Progenitor cell of endocrine pancreas (in vitro differentiated cells): ENCODE measurements at places on chromosomes 11 and 22.
A peak's percentile ranks its signal among the peaks of the same experiment; 100 is the strongest.

DNA sequence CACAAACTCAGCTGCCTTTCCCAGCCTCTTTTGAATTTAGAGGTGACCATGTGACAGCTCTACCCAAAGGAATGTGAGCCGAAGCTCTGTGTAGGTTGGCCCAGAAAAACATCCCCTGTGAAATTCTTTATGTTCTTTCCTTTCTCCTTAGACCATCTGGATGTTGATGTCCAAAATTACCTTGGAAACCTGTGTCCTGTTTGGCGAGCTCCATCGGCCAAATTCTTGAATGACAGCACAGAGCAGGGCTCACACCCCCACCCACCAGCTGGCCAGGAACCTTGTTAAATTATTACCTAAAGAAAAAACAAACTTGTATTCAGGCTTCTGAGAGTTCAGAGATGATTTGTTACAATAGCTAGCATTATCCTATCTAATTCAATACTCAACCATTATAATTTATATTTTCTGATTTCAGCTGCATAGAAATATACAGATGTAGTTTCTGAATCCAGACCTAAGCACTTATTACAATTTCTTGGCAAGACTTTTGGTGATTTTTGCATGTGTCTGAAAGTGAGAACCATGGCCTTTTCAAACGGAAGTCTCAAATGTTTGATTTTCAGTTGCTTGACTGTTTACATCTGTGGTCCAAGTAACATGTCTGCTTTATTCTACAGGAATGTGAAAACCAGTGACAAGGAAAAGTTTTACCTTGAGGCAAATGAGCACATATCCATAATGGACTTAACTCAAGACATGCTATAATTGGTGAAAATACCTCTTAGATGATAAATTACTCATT lies 554.2 kb downstream of the NTM start:
- no peak overlapping the region for H3K4me3 ChIP-seq
- no peak for DNase-seq
- H3K36me3 ChIP-seq = no peaks in the 10 kb centered on the region
- H3K27ac ChIP-seq = no peak overlapping the region
- peaks cover 23% of the 10 kb centered on the region for H3K4me1 ChIP-seq
- peaks cover 6% of the 10 kb centered on the region for H3K27me3 ChIP-seq

DNA sequence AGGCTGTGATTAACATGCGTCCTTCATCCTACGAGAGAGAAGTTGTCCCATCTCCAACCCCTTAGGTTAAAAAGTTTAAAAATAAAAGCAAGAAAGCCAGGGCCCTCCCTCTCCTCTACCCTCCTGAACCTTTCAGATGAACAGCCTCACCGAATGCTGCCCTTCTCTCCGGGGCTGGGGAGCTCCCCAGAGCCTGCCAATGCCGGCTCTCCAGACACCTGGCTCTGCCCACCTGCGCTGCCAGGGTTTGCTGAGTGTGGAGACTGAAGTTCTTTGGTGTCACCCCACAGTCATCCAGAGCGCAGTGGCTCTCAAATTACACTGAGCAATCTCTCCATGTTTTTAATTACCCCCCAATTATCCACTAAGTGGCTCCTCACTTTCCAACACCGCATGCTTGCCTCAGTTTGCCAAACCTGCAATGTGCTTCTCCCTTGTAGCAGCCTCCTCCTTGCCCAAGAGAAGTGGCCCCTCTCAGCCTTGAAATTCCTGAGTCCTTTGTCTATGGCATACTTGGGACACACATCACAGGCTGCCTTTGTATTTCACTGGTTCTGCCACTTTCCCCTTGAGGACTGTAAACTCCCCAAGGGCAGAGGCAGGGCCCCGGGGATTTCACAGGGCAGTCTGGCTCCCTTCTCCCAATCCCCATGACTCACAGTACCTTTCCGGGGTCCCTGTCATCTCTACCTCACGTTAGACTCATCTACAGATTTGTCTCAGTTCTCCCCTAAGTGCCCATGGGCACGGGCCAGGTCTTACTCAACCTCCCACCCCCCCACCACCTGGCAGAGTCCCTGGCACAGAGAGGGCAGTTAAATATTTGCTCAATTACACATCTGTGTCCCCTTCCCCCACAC lies 2.0 kb downstream of the MYH9 start:
- H3K36me3 ChIP-seq = peaks cover 7% of the 10 kb centered on the region
- H3K27me3 ChIP-seq = no peaks in the 10 kb centered on the region
- H3K4me3 ChIP-seq = peak overlapping the region; percentile 90
- no peak for DNase-seq
- H3K27ac ChIP-seq = peak overlapping the region; percentile 99
- peaks cover 26% of the 10 kb centered on the region for H3K4me1 ChIP-seq

GRCh38 chr11:5500393-5500801 lies 9.4 kb downstream of the UBQLN3 start:
- no peak overlapping the region for H3K4me3 ChIP-seq
- H3K27ac ChIP-seq = no peak overlapping the region
- H3K27me3 ChIP-seq = no peaks in the 10 kb centered on the region

DNA sequence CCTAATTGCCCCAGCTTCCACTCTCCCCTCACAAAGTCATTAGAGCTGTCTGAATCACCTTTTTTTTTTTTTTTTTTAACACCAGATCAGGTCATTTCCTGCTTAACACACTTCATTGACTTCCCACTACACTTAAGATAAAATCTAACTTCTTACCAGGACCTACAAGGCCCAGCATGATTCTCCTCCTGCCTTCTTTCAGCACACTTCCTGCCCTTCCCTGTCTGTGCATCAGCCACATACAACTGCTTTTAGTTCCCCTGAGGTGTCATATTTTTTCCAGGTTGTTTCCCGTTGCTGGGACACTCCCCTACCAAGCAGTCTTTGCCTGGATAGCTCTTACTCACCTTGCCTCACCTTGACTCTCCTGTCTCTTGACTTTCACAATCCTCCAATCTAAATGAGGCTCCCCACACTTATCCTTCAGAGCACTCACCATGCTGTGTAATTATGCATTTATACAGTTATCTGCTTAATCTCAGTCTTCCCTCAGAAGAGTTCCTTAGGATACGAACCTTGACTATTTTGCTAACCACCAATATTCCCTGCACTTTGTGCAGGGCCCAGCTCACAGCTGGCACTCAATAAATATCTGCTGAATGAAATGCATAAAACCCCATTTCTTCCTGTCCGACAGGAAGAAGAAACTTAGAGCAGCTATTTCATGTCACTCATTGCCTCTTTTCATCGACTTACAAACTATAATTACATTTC lies 96.6 kb upstream of the AKIP1 start:
- no peaks in the 10 kb centered on the region for H3K27me3 ChIP-seq
- peaks cover 18% of the 10 kb centered on the region for H3K4me1 ChIP-seq
- no peak for DNase-seq
- H3K36me3 ChIP-seq = no peaks in the 10 kb centered on the region

DNA sequence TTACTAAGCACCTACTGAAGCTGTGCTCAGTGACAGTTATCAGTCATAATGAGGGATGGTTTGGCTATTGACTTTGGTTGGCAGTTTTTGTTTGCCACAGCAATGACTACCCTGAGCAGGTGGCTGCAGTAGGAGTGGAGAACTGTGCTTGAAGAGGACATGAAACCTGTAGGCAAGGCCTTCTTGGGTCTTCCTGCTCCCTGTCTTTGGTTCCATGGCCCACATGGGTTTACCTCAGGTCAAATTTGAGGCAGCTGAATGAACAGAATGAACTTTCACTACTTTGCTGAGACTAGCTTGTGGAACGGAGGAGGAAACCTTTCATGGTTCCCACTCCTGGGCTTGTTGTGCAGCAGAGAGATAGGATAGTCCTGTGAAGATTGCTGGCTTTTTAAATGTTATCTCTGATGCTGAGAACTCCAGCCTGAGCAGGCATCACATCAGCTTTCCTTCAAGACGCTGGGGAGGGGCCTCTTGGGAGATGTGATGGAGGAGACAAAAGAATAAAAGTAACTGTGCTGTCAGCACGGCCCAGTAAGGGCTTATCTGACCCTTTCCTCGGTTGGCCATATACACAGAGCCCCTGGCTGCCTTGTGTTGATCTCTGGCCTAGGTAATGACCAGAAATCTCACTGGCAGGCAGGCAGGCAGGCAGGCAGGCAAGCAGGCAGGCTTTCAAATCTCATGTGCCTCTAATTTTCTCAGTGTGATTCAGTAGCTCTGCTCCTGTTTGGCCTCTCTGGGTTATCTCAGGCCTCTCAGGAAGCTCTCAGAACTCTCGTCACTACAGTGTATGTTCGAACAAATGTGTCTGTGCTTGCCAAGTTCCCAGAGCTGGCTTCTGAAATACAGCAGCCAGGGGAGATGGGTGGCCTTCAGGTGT lies 12.0 kb downstream of the STIM1 start:
- no peak for DNase-seq
- H3K36me3 ChIP-seq = no peaks in the 10 kb centered on the region
- H3K27me3 ChIP-seq = no peaks in the 10 kb centered on the region
- H3K4me1 ChIP-seq = peaks cover 33% of the 10 kb centered on the region
- H3K4me3 ChIP-seq = no peak overlapping the region
- H3K27ac ChIP-seq = peak overlapping the region; percentile 91

- peaks cover 4% of the 10 kb centered on the region for H3K4me1 ChIP-seq
- no peak overlapping the region for H3K27ac ChIP-seq
- no peaks in the 10 kb centered on the region for H3K36me3 ChIP-seq
- DNase-seq = no peak
- H3K27me3 ChIP-seq = no peaks in the 10 kb centered on the region
Measured at GRCh38 chr11:90241414-90241813, 18.6 kb upstream of the CHORDC1 start.

GRCh38 chr11:80031014-80031600 lies 590.3 kb upstream of the TENM4 start:
- H3K36me3 ChIP-seq = no peaks in the 10 kb centered on the region
- peak overlapping the region; percentile 26 for H3K27ac ChIP-seq
- DNase-seq = no peak
- H3K27me3 ChIP-seq = no peaks in the 10 kb centered on the region
- peaks cover 28% of the 10 kb centered on the region for H3K4me1 ChIP-seq

DNA sequence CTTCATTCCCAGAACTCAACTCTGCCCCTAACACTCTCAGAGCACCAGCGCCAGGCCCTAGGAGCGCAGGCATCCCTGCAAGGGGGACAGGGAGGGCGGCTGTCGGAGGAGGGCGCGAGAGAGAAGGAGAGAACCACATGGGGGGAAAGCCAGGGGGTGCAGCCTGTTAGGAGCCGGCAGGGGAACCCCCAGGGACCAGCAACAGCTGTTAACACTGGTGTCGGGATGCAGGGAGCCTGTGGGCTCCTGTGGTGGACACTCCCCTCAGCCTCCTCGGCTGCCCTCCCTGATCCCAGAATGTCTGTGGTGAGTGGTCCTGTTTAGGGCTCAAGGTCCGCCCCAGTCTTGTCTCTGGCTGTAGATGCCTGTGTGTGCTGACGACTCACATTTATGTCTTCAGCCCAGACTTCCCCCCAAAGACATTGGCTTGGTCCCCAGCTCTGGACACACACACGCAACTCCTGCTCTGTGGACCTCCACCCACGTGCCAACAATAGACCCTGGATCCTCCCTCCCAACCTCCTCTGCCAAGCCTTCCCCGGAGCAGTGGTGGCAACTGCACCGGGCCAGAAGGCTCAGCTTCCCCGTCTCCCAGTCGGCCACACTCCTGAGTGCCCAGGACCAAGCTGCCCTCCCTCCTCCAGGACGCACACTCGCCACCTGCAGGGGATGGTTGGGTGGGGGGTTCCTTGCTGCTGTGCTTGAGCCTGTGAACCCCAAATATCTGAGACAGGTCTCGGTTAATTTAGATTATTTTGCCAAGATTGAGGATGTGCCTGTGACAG lies 817 bp upstream of the IFITM5 start:
- H3K27me3 ChIP-seq = peaks cover 13% of the 10 kb centered on the region
- H3K36me3 ChIP-seq = no peaks in the 10 kb centered on the region
- peaks cover 12% of the 10 kb centered on the region for H3K4me1 ChIP-seq
- no peak overlapping the region for H3K4me3 ChIP-seq
- no peak for DNase-seq

DNA sequence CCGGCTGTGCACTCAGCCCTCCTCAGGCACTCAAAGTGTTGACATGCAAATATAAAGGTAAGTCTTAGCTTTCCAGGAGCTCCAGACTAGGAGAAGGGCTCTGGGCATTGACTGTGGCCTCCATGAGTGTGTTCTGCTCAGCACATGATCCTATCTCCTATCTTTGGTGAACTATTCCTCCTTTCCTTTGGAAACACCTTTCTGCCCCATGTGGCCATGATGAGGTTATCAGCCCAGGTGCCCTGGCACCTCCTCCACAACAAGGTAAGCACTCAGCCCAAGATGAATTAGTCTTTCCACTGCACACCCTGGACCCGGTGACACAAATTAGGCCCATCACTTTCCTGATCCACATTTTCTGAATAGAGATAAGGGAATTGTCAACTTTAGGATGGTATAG lies 37.9 kb upstream of the LMO1 start:
- no peaks in the 10 kb centered on the region for H3K4me1 ChIP-seq
- peaks cover 1% of the 10 kb centered on the region for H3K36me3 ChIP-seq
- peaks cover 3% of the 10 kb centered on the region for H3K27me3 ChIP-seq
- DNase-seq = no peak

GRCh38 chr11:126394036-126394435 lies 38.5 kb downstream of the ST3GAL4 start:
- no peak overlapping the region for H3K27ac ChIP-seq
- no peaks in the 10 kb centered on the region for H3K36me3 ChIP-seq
- DNase-seq = no peak
- no peaks in the 10 kb centered on the region for H3K4me1 ChIP-seq

DNA sequence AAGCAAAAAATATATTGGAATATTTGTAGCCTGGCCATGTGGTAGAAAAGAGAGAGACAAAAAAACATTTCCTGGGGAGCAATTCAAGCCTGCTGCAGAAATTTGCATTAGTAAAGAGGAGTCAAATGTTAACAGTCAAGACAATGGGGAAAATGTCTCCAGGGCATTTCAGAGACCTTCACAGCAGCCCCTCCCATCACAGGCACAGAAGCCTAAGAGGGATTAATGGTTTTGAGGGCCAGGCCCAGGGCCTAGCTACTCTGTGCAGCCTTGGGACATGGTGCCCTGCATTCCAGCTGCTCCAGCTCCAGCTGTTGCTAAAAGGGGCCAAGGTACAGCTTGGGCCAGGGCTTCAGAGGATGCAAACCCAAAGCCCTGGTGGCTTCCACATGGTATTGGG lies 46.8 kb downstream of the PGR start:
- no peaks in the 10 kb centered on the region for H3K36me3 ChIP-seq
- H3K4me1 ChIP-seq = no peaks in the 10 kb centered on the region
- DNase-seq = no peak
- no peak overlapping the region for H3K27ac ChIP-seq
- no peak overlapping the region for H3K4me3 ChIP-seq
